ENCODE measurements at places on chromosomes 11 and 22. TPM values are rescaled to one million over a fixed set of nuclear protein-coding genes. Genes with fewer than 3 reads are reported as not detected.

The KIF18A gene
- 11.8 TPM for total RNA-seq

The IL10RA gene
- total RNA-seq, result under 0.01 TPM

The KBTBD3 gene
- 4.7 TPM for total RNA-seq

The POLA2 gene
- 6.2 TPM for total RNA-seq

The SCGB1A1 gene
- total RNA-seq, result not detected

The KRTAP5-8 gene
- total RNA-seq, result not detected

The PLAAT2 gene
- not detected for total RNA-seq
